ENCODE measurements at places on chromosomes 12 and 14. TPM values are rescaled to one million over a fixed set of nuclear protein-coding genes. Genes with fewer than 3 reads are reported as not detected.

- H3K4me3 ChIP-seq, result no peak overlapping the region
- DNase-seq, result peak; percentile 68
- no peak overlapping the region for H3K27ac ChIP-seq
- H3K36me3 ChIP-seq, result no peaks in the 10 kb centered on the region
Measured at GRCh38 chr12:43444940-43445564, 107.0 kb downstream of the ADAMTS20 start.

DNA sequence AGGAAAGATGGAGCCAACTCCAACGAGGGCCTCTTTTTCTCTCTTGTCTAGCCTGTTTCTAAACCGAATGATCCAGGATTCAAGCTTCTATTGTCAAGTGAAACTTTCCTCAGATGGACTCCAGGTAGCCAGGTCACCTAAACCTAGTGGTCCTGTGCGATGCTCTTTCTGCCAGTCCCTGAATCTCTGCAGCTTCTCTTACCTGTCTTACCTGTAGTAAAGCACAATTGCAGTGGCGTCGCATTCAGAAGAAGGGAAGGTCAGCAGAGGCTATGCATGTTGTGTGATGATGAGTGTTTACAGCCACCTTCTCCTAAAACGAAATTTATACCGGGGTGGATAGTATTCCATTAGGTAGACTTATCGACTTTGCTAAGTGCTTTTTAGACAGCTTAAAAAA is 47.4 kb upstream of the TRAF3 start:
- H3K36me3 ChIP-seq, result no peaks in the 10 kb centered on the region
- H3K27ac ChIP-seq, result no peak overlapping the region
- no peak for DNase-seq
- no peak overlapping the region for H3K4me3 ChIP-seq
- peaks cover 2% of the 10 kb centered on the region for H3K4me1 ChIP-seq

GRCh38 chr12:26239122-26239851 is 43.9 kb downstream of the SSPN start:
- no peaks in the 10 kb centered on the region for H3K27me3 ChIP-seq
- H3K27ac ChIP-seq, result no peak overlapping the region
- no peak for DNase-seq
- no peaks in the 10 kb centered on the region for H3K4me1 ChIP-seq

DNA sequence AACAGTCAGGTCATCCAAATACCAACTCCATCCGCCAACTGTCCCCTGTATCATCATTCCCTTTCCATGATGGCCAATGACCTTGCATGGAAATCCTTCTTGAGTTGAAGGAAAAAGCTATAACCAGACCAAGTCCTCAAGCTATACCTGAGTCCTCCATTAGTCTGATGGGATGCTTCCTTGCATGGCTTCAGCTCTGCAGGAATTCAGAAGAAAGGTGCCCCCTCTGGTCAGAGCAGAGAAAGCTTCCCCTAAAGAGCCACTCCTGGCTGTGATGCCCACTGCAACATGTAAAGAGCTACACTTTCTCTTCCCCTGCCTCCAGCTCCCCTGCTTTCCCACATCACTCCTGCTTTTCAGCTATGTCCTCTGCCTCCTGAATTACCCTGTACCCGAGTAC is 43.1 kb upstream of the FKBP4 start:
- H3K4me1 ChIP-seq, result no peaks in the 10 kb centered on the region
- DNase-seq, result no peak
- H3K4me3 ChIP-seq, result no peak overlapping the region
- peaks cover 4% of the 10 kb centered on the region for H3K27me3 ChIP-seq

DNA sequence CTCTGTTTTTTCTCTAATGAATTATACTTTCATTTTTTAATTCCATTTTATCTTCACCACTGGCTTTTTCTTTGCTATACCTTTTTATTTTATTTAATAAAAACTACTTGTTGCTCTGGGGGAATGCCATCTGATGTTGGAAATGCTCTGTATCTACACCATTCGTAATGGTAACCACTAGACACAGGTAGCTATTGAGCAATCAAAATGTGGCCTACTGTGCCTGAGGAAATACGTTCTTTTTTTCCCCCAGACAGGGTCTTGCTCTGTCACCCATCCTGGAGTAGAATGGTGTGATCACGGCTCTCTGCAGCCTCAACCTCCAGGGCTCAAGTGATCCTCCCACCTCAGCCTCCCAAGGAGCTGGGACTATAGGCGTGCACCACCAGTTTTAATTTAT is 140.2 kb downstream of the FUT8 start:
- H3K27ac ChIP-seq, result no peak overlapping the region
- H3K36me3 ChIP-seq, result no peaks in the 10 kb centered on the region
- H3K4me3 ChIP-seq, result no peak overlapping the region
- no peaks in the 10 kb centered on the region for H3K4me1 ChIP-seq
- no peaks in the 10 kb centered on the region for H3K27me3 ChIP-seq

GRCh38 chr14:98582276-98582675 is 689.7 kb downstream of the BCL11B start:
- no peaks in the 10 kb centered on the region for H3K36me3 ChIP-seq
- H3K4me1 ChIP-seq, result peaks cover 5% of the 10 kb centered on the region
- no peak overlapping the region for H3K27ac ChIP-seq
- no peak overlapping the region for H3K4me3 ChIP-seq
- DNase-seq, result no peak

DNA sequence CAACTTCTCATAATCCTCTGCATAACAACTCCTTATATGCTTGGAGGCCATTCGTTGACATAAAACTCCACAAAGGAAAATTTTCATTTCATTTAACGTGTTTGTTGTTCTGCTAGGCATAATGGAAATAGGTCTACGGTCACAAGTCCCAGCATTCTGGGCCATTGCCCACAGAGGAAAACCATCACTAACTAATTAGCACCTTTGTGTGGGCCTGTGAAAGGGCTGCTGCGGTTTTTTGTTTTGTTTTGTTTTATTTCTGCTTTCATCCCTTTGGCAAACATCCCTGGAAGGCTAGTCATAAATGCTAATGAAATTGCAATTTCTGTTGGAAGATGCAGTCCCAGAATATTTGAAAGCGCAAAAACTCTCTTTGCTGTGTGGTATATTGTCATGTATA is 180.3 kb downstream of the RMST start:
- no peaks in the 10 kb centered on the region for H3K27me3 ChIP-seq
- H3K4me3 ChIP-seq, result no peak overlapping the region
- H3K27ac ChIP-seq, result no peak overlapping the region
- no peaks in the 10 kb centered on the region for H3K4me1 ChIP-seq

GRCh38 chr12:57124261-57124877 is 3.9 kb upstream of the LRP1 start:
- H3K36me3 ChIP-seq, result peaks cover 1% of the 10 kb centered on the region
- peaks cover 6% of the 10 kb centered on the region for H3K27me3 ChIP-seq
- H3K27ac ChIP-seq, result no peak overlapping the region
- H3K4me1 ChIP-seq, result peaks cover 4% of the 10 kb centered on the region
- DNase-seq, result peak; percentile 80

DNA sequence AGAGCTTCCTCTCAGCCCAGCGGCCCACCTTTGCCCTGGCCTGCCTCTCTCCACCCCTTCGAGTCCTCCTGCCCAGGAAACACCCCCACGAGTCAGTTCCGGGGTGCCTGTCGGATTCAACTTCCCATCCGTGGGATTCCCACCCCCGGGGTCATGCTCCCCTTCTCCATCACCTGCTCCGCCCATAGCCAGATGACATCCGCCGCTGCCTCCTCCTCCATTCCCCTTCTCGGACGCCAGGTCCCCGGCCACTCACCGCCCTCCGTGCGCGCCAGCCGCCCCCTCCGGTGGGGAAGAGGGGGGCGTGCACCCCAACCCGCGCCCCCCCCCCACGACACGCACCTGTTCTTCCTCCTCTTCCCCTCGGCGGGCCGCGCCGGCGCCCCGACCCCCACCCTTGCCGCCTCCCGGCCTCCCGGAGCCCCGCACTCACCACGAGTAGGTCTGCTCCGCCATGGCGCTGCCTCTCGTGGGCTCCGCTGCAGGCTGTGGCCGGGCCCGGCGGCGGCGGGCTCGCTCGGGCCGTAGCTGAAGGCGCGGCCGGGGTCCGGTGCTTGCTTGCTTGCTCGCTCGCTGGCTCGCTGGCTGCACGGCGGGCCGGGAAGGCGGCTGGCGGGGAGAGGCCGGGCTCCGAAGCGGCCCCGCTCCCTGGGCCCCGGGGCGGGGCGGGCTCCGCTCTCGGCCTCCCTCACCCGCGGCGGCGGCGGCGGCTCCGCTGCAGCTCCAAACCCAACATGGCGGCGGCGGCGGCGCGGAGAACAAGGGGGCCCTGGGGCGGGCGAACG is 554 bp downstream of the SPPL3 start:
- peak overlapping the region; percentile 89 for H3K27ac ChIP-seq
- DNase-seq, result peak; percentile 43
- peaks cover 20% of the 10 kb centered on the region for H3K4me1 ChIP-seq
- no peaks in the 10 kb centered on the region for H3K36me3 ChIP-seq
- H3K4me3 ChIP-seq, result peak overlapping the region; percentile 100

GRCh38 chr12:72267974-72268373 is 4.2 kb upstream of the TRHDE start:
- H3K27me3 ChIP-seq, result peaks cover 4% of the 10 kb centered on the region
- DNase-seq, result no peak
- no peak overlapping the region for H3K27ac ChIP-seq

DNA sequence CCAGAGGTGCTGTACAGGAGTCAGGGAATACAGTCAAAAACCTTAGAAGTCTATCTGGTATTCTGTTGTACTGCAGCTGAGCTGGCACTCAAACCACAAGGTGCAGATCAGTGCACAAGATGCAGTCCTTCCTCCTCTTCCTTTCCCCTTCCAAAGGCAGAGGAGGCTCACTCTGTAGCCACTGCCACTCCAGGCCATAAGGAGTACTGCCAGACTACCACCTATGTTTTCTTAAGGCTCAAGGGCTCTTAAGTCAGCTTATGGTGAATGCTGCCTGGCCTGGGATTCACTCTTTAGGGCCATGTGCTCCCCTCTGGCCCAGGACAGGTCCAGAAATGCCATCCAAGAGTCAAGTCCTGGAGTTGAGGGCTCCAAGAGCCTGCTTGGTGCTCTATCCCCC is 200.3 kb downstream of the CRADD start:
- H3K4me3 ChIP-seq, result no peak overlapping the region
- no peaks in the 10 kb centered on the region for H3K27me3 ChIP-seq
- no peaks in the 10 kb centered on the region for H3K4me1 ChIP-seq

DNA sequence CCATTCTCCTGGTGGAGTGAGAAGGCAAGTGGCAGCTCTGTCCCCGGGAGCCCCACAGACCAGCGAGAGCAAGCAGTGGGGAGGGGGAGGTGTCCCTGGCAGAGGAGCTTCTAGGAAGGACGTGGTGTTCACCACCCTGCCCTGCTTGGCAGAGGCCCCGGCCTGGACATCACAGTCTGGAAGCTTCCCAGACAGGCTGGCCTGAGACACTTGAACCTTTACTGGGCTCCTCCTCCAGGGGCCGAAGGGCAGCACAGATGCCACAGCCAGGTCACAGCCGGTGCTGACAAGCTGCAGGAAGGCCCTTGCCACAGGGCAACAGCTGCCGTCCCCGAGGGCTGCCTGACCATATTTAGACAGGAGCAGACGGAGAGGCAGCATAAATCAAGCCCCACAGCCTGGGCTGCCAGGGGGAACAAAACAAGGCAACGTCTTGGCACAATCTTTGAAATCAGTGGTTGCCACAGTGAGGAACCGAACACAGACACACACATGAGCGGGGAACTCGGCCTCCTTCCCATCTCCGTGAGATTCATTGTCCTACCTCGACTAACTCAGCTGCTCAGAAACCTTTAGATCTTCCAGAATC is 28.5 kb downstream of the PRIMA1 start:
- peak overlapping the region; percentile 93 for H3K27ac ChIP-seq
- peaks cover 4% of the 10 kb centered on the region for H3K36me3 ChIP-seq
- DNase-seq, result peak; percentile 84

- no peak overlapping the region for H3K4me3 ChIP-seq
- no peaks in the 10 kb centered on the region for H3K36me3 ChIP-seq
- no peak for DNase-seq
- H3K27ac ChIP-seq, result no peak overlapping the region
- peaks cover 24% of the 10 kb centered on the region for H3K4me1 ChIP-seq
- no peaks in the 10 kb centered on the region for H3K27me3 ChIP-seq
Measured at GRCh38 chr12:80845639-80846038, 92.1 kb downstream of the LIN7A start.

DNA sequence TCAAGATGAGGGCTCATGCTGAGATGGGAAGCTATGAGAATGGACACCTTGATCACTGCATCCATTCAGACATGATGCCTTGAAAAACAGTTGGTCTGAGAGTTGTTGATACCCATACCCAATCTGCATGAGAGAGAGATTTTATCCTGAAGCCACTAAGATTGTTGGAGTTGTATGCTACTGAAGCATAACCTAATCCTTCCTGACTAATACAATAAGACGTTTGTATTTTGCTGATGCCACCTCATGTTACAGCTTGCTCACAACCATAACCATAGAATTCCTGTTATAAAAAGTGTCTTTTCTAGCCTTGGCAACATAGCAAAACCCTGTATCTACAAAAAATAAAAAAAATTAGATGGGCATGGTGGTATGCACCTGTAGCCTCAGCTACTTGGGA is 12.7 kb upstream of the SERPINA1 start:
- H3K36me3 ChIP-seq, result no peaks in the 10 kb centered on the region
- no peak for DNase-seq
- H3K27ac ChIP-seq, result no peak overlapping the region
- no peak overlapping the region for H3K4me3 ChIP-seq
- H3K4me1 ChIP-seq, result peaks cover 4% of the 10 kb centered on the region
- no peaks in the 10 kb centered on the region for H3K27me3 ChIP-seq

GRCh38 chr14:62081951-62082350 is 319.7 kb downstream of the SNAPC1 start:
- H3K4me1 ChIP-seq, result no peaks in the 10 kb centered on the region
- no peak for DNase-seq
- H3K27me3 ChIP-seq, result no peaks in the 10 kb centered on the region
- H3K36me3 ChIP-seq, result no peaks in the 10 kb centered on the region
- no peak overlapping the region for H3K27ac ChIP-seq

DNA sequence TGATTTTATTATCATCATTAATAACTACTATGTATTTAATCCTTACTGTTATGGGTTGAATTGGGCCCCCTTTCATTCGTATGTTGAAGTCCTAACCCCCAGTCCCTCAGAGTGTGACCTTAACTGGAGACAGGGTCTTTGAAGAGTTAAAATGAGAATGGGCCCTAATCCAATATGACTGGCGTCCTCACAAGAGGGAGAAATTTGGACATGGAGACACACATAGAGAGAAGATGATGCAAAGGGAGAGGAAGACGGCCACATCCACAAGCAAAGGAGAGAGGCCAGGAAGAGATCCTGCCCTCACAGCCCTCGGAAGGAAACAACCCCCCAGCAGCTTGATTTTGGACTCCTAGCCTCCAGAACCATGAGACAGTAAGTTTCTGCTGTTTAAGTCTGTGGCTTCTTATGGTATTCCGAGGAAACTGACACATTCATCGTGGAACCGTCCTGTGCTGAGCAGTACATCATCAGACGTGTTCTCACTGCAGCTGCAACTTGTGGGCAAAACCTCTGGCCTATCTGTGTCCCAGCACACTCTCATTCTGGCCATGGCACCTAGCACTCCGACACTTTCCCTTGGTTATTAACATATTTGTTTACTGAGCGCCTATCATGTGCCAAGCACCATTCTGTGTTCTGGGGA is 127.6 kb downstream of the SLC38A6 start:
- peak overlapping the region; percentile 25 for H3K4me3 ChIP-seq
- peaks cover 3% of the 10 kb centered on the region for H3K27me3 ChIP-seq
- H3K36me3 ChIP-seq, result peaks cover 5% of the 10 kb centered on the region
- H3K4me1 ChIP-seq, result peaks cover 20% of the 10 kb centered on the region

- peaks cover 23% of the 10 kb centered on the region for H3K4me1 ChIP-seq
- no peak overlapping the region for H3K27ac ChIP-seq
- H3K4me3 ChIP-seq, result no peak overlapping the region
Measured at GRCh38 chr12:131141514-131141913, 187.8 kb downstream of the ADGRD1 start.

Gene TPCN1
- total RNA-seq, result 7.9 TPM

Gene ZFHX2
- total RNA-seq, result 39.1 TPM

Gene SDSL
- total RNA-seq, result 0.74 TPM

Gene COQ10A
- total RNA-seq, result 18.9 TPM

Gene CCDC88C
- total RNA-seq, result 68.0 TPM

Gene CPSF2
- total RNA-seq, result 53.1 TPM

Gene ESYT1
- total RNA-seq, result 144 TPM

Gene ANKRD33
- not detected for total RNA-seq

Gene RPL10L
- not detected for total RNA-seq
